ENCODE measurements at places on chromosomes 6 and 20.

GRCh38 chr6:169847141-169847674 lies 95.8 kb downstream of the ERMARD start:
- no peak for DNase-seq

GRCh38 chr6:106512048-106512967 lies 117.0 kb downstream of the RTN4IP1 start:
- DNase-seq, result no peak

DNA sequence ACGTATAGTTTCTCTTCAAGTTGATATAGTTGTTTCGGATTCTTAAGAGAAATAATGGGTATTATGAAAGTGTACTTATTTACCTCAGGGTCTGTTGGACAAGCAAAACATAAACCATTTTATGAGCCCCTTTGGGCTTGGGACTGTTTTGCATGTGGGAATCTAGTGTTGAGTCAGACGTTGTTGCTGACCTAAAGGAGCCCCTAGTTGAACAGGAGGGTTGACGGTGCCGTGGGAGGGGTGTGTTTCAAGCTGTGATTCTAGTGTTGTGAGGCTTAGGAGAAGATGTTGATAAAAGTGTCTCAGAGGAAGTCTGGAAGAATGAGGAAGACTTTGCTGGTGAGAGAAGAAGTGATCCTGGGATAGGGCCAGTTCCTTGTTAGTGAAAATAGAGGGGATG lies 140.0 kb downstream of the ARID1B start:
- DNase-seq, result no peak

DNA sequence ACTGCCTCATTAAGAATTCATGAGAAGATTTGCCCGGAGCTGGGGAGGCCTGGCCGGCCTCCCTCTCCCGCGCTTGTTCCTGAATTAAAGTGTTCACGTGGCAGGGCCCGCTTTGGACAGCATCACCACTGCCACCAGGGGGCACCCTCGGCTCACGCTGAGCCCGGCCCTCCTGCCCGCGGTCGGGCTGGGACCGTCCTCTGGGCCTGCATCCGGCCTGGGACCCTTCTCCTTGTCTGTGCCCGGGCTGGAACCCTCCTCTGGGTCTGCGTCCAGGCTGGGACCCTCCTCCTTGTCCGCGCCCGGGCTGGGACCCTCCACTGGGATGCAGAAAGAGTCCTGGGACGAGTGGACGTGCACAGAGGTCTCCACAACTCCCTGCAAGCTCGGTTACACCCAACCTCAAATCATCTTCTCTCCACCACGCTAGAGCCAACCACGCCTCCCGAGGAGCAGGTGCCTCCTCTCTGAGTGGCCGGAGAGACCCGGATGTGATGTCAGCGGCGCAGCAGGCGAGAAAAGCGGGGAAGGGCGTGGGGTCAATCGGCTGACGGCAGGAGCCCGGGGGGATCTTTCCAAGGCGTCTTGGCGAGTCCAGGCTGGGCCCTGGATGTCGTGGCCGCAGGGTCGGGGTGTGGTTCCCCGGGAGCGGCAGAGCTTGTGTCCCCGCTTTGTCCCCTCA lies 50.9 kb upstream of the DACT2 start:
- peak; percentile 30 for DNase-seq

DNA sequence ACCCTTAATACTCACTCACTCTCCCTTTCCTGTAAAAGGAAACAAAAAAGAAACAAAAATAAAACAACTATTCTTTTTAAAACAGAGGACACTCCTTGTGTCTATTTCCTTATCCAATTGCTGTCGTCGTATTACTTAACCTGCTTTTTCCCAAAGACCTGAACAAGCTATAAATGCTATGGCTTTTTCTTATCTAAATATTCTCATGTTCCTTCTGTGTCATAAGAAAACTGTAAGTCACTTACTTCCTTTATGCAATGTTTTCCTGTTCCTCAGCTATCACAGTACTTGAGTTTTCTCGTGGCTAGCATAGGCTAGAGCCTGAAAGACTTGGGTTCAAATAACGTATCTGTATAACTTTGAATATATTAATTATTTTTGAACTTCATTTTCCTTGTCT lies 99.2 kb downstream of the IRAK1BP1 start:
- DNase-seq, result no peak

GRCh38 chr6:118892355-118892991 lies 1.5 kb upstream of the ASF1A start:
- DNase-seq, result no peak

DNA sequence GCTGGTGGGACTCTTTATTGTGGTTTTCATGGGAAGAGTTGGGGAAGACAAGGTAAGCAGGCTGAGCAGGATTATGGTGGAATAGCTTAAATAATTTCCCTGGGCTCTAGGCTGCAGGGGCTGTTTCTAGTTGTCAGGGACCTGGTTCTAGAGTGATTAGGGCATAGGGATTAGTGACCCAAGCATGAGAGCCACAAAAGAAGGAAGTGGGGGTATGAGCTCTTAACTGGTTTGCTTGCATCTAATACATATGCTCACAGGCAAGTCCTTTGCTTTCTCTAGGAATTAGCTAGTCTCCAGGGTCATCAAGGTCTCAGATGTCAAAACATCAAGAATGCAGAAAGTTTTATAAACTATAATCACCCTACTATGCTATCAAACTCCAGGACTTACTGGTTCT lies 67.5 kb upstream of the NRN1 start:
- DNase-seq, result no peak

- no peak for DNase-seq
Observed at GRCh38 chr20:22680031-22680740, 95.8 kb upstream of the FOXA2 start.

GRCh38 chr6:9711365-9711764 lies 703.5 kb downstream of the TFAP2A start:
- DNase-seq, result no peak
